ENCODE measurements at places on chromosomes 7 and 10. TPM values are rescaled to one million over a fixed set of nuclear protein-coding genes. Genes with fewer than 3 reads are reported as not detected.

NYAP1 gene
- total RNA-seq: 3.0 TPM

PLOD3 gene
- 87.3 TPM for total RNA-seq

HMX2 gene
- total RNA-seq: not detected

SPDYE5 gene
- total RNA-seq: 0.12 TPM

SHH gene
- not detected for total RNA-seq

ZNF736 gene
- total RNA-seq: 12.0 TPM

SPDYE9 gene
- total RNA-seq: not detected

AMZ1 gene
- 6.7 TPM for total RNA-seq

MINDY4 gene
- 14.2 TPM for total RNA-seq

AGBL3 gene
- 1.3 TPM for total RNA-seq

GPC2 gene
- total RNA-seq: 1.6 TPM

AVPI1 gene
- total RNA-seq: 32.1 TPM

ZNF248 gene
- total RNA-seq: 7.0 TPM

PTPRZ1 gene
- 0.16 TPM for total RNA-seq

DNAJC12 gene
- 1.1 TPM for total RNA-seq

SLC13A1 gene
- not detected for total RNA-seq

CAMK2B gene
- not detected for total RNA-seq

FKBP14 gene
- 34.6 TPM for total RNA-seq

FKBP6 gene
- total RNA-seq: not detected

ZNF485 gene
- total RNA-seq: 1.9 TPM

HOXA5 gene
- total RNA-seq: not detected

PRR15 gene
- not detected for total RNA-seq

ZKSCAN1 gene
- total RNA-seq: 62.0 TPM

FZD8 gene
- 5.6 TPM for total RNA-seq

NODAL gene
- total RNA-seq: not detected

MASTL gene
- 10.4 TPM for total RNA-seq

CCDC3 gene
- 0.36 TPM for total RNA-seq

MAT1A gene
- not detected for total RNA-seq

TAC1 gene
- not detected for total RNA-seq

KCP gene
- total RNA-seq: 0.32 TPM

NOC3L gene
- total RNA-seq: 15.8 TPM

DYNC1I1 gene
- total RNA-seq: 0.81 TPM

DKK1 gene
- 11.9 TPM for total RNA-seq

BUB3 gene
- 127 TPM for total RNA-seq

H2BK1 gene
- not detected for total RNA-seq

JCAD gene
- 40.7 TPM for total RNA-seq

SEMA3D gene
- 32.7 TPM for total RNA-seq

SPAM1 gene
- total RNA-seq: not detected

NEUROD6 gene
- not detected for total RNA-seq

C10orf53 gene
- total RNA-seq: not detected

SPDYE11 gene
- total RNA-seq: not detected

FAM20C gene
- 70.4 TPM for total RNA-seq

FAM170B gene
- total RNA-seq: 0.16 TPM

PON1 gene
- not detected for total RNA-seq

PHKG1 gene
- 3.8 TPM for total RNA-seq

AKR1B1 gene
- total RNA-seq: 147 TPM

HOGA1 gene
- 1.5 TPM for total RNA-seq

ZNF239 gene
- total RNA-seq: 7.8 TPM

FAM237B gene
- total RNA-seq: not detected

FAM25C gene
- total RNA-seq: not detected

EVX1 gene
- total RNA-seq: not detected

NXPH1 gene
- total RNA-seq: not detected

ADAM22 gene
- 5.5 TPM for total RNA-seq

SFRP4 gene
- total RNA-seq: 0.16 TPM

Measured in hair follicle dermal papilla cell (primary cell).